ENCODE measurements at places on chromosomes 12 and 14. TPM values are rescaled to one million over a fixed set of nuclear protein-coding genes. Genes with fewer than 3 reads are reported as not detected.

DNA sequence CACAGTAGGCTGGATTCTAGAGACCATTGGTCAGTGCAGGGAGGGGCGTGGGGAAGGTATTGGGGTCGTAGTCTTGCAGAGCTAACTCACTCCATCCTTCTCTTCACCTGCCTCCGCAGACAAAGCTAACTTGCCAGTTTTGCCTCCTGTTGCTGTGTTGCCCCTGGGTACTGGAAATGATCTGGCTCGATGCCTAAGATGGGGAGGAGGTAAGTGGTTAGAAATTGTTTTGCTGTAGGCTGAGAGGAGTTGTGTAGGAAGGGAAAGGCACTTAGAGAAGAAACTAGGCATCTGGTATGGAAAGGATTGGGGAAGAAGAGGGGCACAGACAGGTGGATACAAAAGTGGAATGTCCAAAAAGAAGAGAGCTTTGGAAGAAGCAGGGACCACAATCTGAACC lies 11.1 kb downstream of the DGKA start:
- no peak overlapping the region for H3K27ac ChIP-seq
- H3K4me1 ChIP-seq: no peaks in the 10 kb centered on the region
- H3K36me3 ChIP-seq: no peaks in the 10 kb centered on the region
- no peak overlapping the region for H3K4me3 ChIP-seq
- no peak for DNase-seq
- H3K27me3 ChIP-seq: no peaks in the 10 kb centered on the region

GRCh38 chr14:77838831-77839511 lies 39.1 kb downstream of the ADCK1 start:
- H3K27me3 ChIP-seq: no peaks in the 10 kb centered on the region
- H3K27ac ChIP-seq: no peak overlapping the region
- no peak overlapping the region for H3K4me3 ChIP-seq
- no peaks in the 10 kb centered on the region for H3K36me3 ChIP-seq
- no peaks in the 10 kb centered on the region for H3K4me1 ChIP-seq

GRCh38 chr12:14191612-14192011 lies 173.9 kb upstream of the ATF7IP start:
- no peaks in the 10 kb centered on the region for H3K27me3 ChIP-seq
- no peak overlapping the region for H3K4me3 ChIP-seq
- no peak overlapping the region for H3K27ac ChIP-seq
- DNase-seq: no peak

DNA sequence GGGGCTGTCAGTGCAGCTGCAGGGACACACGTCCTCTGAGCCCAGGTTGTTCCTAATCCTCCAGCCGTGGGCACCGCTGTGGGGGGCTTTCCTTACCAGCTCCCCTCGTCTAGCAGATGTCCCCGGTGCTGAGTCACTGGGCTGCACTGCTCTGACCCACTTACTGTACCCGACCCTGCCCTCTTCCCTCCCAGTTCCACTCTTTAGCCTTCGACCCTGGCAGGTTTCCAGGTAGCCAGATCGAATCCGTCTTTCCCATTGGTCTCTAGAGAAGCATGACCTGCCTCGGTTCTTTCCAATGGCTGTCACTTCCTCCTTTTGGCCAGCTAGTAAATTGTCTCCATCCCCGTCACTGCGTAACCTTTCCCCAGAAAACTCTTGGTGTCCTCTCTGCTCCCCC lies 48.4 kb downstream of the ELK3 start:
- DNase-seq: no peak
- no peaks in the 10 kb centered on the region for H3K27me3 ChIP-seq
- no peaks in the 10 kb centered on the region for H3K36me3 ChIP-seq
- H3K4me1 ChIP-seq: peaks cover 21% of the 10 kb centered on the region

DNA sequence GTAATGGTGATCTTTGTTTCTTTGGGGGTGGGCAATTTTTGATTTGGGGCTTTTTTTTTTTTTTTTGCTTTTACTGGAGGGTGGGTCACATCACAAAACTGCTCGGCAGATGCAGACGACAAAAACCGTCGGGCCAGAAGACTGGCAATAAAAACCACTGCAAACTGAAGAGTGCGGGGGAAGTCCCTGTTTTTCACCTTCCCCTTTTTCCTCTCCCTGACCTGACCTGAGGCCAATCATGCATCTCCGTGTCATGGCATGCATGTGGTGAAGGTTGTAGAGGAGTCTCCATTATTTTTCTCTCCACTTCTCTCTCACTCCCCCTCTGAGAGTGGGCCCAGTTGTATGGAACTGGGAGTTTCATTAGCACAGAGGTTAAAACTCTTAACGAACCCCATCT lies 57.5 kb downstream of the AP5M1 start:
- H3K27me3 ChIP-seq: no peaks in the 10 kb centered on the region
- H3K36me3 ChIP-seq: no peaks in the 10 kb centered on the region
- no peak for DNase-seq

DNA sequence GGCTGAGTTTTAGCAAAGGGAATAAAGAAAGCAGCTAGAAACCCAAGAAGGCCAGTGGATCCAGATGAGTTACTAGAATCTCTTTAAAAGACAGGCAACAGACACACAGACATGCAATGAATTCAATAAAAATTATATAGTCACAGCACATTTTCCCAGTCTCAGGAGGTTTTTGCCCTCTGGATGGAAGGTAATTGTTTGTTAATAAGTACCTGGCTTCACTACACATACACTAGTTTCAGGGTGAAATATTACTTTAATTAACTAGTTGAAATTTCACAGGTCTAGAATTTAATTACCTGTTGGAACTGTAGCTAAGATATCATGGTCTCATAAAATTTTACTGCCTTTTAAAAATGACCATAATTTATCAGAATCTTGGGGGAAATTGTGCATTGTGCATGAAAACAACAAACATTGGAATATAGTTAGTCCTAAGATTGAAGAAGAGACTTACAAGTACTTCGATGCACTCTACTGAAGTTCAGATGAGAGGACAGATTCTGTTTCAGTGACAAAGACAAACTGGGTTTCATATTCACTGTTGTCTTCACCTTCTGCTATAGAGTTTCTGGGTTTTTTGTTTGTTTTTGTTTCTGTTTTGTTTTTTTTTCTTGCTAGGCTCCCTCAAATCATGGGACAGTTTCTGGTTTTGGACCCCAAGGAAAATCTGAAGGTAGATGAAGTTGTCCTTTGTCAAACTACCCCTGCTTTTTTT lies 277.0 kb upstream of the GARIN6 start:
- no peak for DNase-seq
- no peak overlapping the region for H3K27ac ChIP-seq
- H3K4me3 ChIP-seq: no peak overlapping the region
- no peaks in the 10 kb centered on the region for H3K4me1 ChIP-seq
- no peaks in the 10 kb centered on the region for H3K36me3 ChIP-seq

DNA sequence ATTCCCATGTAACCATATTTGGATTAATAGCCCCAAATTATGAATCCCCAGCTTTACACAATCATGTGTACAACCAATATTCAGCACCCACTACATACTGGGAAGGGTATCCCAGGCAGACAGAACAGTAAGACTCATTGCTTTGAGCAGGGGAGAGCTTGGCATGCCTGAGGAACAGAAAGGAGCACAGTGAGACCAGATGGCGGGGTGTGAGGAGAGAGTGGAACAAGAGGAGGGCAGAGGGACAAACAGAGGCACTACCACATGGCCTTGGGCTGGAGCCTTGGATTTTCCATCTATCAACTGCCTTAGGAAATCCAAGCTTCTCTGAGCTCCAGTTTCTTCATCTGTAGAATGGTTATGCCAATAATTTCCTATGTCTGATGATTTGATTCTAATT lies 3.8 kb downstream of the DGKA start:
- no peaks in the 10 kb centered on the region for H3K36me3 ChIP-seq
- no peak overlapping the region for H3K27ac ChIP-seq
- DNase-seq: no peak
- H3K27me3 ChIP-seq: no peaks in the 10 kb centered on the region

DNA sequence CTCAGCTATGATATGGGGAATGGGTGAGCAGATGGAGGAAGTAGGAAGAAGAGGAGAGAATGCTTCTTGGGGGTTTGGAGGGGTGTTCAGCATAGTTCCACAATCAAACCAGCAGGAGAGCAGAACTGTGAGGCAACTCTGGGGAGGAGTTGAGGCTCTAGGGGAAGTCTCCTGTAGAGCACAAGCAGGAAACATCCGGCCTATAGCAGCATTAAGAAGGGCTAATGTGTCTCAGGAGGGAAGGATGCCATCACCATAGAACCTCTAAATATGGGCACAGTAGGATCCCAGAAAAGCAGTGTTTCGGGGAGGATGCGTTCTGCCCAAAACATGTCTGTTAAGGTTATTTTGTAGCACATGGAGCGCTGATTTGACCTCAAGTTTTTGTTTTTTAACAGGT lies 8.4 kb upstream of the SALL2 start:
- no peak overlapping the region for H3K27ac ChIP-seq
- no peaks in the 10 kb centered on the region for H3K36me3 ChIP-seq
- DNase-seq: no peak
- H3K4me1 ChIP-seq: peaks cover 11% of the 10 kb centered on the region
- no peak overlapping the region for H3K4me3 ChIP-seq

GRCh38 chr12:93461503-93461902 lies 5.8 kb upstream of the MRPL42 start:
- no peak overlapping the region for H3K4me3 ChIP-seq
- no peak overlapping the region for H3K27ac ChIP-seq
- H3K27me3 ChIP-seq: no peaks in the 10 kb centered on the region
- no peaks in the 10 kb centered on the region for H3K36me3 ChIP-seq

DNA sequence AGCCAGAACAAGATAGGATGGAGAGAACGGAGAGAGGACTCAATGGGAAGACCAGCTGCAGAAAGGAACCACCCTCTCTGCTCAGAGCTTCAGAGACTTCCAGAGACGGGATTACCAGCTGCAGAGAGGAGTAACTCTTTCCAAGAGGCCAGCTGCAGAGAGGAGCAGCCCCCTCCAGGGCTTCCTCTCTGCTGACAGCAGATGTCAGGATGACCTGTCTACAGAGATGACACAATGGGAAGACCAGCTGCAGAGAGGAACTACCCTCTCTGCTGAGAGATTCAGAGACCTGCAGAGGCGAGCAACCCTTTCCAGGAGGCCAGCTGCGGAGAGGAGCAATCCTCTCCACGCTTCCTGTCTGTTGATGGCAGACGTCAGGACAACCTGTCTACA lies 61.8 kb downstream of the KLRG1 start:
- no peaks in the 10 kb centered on the region for H3K27me3 ChIP-seq
- H3K36me3 ChIP-seq: no peaks in the 10 kb centered on the region

GRCh38 chr14:31261859-31262731 lies 54.5 kb upstream of the HECTD1 start:
- H3K27ac ChIP-seq: peak overlapping the region; percentile 39
- DNase-seq: peak; percentile 27
- no peaks in the 10 kb centered on the region for H3K36me3 ChIP-seq
- no peaks in the 10 kb centered on the region for H3K27me3 ChIP-seq

DNA sequence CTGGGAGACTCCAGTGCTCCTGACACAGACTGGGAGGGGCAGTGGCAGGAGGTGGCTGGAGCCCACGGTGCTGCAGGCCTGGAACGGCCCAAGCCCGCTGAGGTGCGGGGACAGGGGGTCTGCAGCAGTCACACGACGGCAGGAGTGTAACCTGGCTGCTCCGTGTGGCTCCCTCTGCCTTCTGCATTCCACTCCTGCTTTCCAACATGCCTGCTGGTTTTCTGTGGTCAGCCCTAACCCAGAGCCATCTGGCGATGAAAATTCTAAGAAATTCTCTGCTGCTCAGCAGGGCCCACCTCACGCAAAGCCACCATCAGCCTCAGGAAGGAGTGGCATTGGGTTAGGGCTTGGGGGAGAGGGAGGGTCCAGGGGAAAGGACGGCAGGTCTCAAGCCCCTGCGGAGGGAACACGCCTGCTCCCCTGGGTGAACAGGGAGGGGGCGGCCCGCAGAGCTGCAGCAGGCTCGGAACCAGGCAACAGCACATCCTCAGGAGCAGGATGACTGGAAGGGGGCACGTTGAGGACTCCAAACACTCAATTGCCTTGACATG lies 5.0 kb upstream of the FBRSL1 start:
- DNase-seq: no peak
- H3K36me3 ChIP-seq: no peaks in the 10 kb centered on the region
- no peak overlapping the region for H3K27ac ChIP-seq
- H3K4me1 ChIP-seq: peaks cover 11% of the 10 kb centered on the region

DNA sequence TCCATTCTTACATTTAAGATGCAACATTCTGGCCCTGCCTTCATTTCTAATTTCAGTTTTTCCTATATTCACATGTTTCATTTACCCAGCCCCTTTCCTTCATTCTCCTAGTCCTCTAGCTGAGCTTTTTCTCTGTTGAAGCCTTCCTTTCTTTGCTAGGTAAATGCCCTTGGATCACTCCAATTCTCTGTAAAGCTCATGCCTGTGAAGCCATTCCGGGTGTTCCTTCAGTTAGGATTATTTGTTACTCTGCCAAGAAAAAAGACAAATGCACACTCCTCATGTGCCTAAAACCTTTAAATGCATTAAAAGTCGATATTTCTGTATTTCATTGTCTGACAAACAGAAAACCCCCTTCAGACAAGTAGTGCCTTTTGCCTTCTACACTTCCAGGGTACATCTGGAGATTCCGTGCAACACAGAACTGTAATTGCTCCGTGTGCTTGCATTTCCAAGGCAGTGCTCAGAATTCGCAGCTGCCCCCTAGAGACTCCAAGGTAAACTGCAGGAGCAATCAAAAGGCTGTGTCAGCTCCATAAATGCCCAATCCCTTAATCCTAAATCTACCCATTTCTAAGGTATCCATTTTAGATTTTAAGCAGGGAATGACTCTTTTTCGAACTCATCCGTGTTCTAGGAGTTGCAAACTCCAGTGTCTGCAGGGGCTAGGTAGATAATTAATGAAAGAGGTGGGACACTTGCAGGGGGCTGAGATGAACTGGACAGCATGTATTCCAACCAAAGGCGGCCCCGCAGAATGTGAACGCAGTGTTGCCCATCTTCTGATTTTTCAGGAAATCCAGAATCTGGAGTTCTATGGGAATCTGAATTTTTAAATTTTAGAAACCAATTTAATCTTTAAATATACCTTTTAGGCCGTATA lies 320.2 kb downstream of the GRIN2B start:
- peak; percentile 81 for DNase-seq
- no peaks in the 10 kb centered on the region for H3K36me3 ChIP-seq
- H3K4me1 ChIP-seq: no peaks in the 10 kb centered on the region
- H3K4me3 ChIP-seq: no peak overlapping the region
- peaks cover 3% of the 10 kb centered on the region for H3K27me3 ChIP-seq
- no peak overlapping the region for H3K27ac ChIP-seq

- no peak overlapping the region for H3K27ac ChIP-seq
- no peaks in the 10 kb centered on the region for H3K27me3 ChIP-seq
- peaks cover 6% of the 10 kb centered on the region for H3K36me3 ChIP-seq
- H3K4me1 ChIP-seq: peaks cover 9% of the 10 kb centered on the region
- H3K4me3 ChIP-seq: no peak overlapping the region
Observed at GRCh38 chr12:112473056-112473455, 54.3 kb downstream of the PTPN11 start.

GRCh38 chr12:57128519-57129247 lies 400 bp downstream of the LRP1 start:
- H3K4me3 ChIP-seq: peak overlapping the region; percentile 79
- no peaks in the 10 kb centered on the region for H3K27me3 ChIP-seq
- H3K27ac ChIP-seq: peak overlapping the region; percentile 98
- DNase-seq: no peak
- peaks cover 47% of the 10 kb centered on the region for H3K4me1 ChIP-seq

Gene SSPN
- total RNA-seq: 4.1 TPM

Gene PLA2G1B
- total RNA-seq: 8.5 TPM

Gene KRT6C
- total RNA-seq: 0.32 TPM

Gene CPNE6
- not detected for total RNA-seq

Gene IGF1
- total RNA-seq: 10.0 TPM

Gene LYZ
- total RNA-seq: 282 TPM

Gene TEX52
- not detected for total RNA-seq

Gene SDR9C7
- not detected for total RNA-seq

Gene NYNRIN
- 56.5 TPM for total RNA-seq

Gene USP15
- 42.4 TPM for total RNA-seq

Gene PDE3A
- total RNA-seq: 61.6 TPM

Gene BIN2
- total RNA-seq: 0.07 TPM

Gene PLD4
- total RNA-seq: not detected

Gene ACVRL1
- total RNA-seq: 11.6 TPM

Gene LHX5
- 0.10 TPM for total RNA-seq
